ENCODE measurements at places on chromosomes 5 and 9.

DNA sequence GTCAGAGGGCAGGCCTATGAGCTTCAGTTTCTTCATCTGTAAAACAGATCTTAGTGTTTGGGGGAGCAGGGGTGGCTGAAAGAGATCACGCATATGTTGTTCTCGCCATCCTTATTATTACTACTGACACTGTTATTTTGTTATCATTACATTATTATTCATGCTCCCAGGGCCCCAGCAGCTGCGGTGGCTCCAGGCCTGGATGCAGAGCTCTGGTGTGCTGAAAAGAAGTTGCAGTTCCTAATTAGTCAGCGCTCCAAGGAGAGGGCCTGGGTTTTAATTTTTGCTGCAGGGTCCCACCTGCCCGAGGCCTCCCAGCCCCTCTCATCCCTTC is 19.5 kb downstream of the CXXC5 start:
- DNase-seq: no peak

DNA sequence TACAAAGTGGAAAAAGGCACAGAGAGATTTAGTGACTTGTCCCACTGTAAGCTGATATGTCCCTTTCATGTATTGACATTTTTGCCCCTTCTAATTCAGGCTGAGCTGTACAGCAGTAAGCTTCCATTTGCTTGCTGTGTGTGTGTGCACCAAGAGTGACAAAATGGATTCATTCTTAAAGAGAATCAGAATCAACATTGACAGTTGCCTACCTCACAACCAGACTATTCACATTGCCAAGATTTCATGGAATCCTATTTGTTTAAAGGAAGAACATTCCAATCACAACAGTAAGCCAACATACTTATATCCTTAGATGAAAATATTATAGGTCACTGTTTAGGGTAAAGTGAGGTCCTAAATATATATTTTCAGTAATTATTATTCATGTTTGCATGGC is 102.6 kb downstream of the TMEM232 start:
- no peak for DNase-seq

DNA sequence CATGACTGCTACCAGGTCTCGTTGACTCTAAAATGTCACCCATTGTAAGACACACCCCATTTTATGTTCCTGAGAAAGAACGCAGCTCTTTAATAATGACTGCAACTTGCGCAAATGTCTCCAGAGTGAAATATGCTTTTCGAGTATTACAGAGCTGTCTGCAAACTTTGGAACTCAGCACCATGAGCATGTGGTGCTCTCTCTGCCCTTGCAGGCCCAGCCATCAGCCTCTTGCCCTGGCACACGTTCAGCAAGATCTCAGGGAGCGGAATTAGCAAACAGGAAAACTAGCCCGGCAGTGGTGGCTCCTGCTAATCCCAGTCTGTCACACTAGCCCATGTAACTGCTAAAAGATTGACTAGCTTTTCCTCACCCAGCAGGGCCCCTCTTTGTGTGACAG is 114.5 kb upstream of the SLC1A3 start:
- peak; percentile 55 for DNase-seq

GRCh38 chr5:72453246-72453775 is 53.9 kb downstream of the ZNF366 start:
- no peak for DNase-seq

DNA sequence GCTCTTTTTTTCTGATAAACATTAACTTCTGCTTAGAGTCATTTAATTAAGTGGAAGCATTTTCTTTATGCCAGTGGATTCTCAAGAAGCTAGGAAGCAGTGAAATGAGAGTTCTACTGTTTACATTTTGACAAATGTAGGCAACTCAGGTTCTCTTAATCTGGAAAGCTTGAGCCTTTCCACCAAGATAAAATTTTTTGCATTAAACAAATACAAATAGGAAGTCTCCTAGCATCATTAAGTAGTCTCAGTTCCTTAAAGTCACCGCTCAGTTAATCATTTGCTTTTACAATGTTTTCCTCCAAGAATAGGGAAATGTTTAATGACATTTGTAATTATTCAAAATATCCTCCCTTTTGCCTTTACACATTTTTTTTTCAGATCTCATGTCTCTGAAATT is 290.4 kb upstream of the PDE4D start:
- DNase-seq: no peak

DNA sequence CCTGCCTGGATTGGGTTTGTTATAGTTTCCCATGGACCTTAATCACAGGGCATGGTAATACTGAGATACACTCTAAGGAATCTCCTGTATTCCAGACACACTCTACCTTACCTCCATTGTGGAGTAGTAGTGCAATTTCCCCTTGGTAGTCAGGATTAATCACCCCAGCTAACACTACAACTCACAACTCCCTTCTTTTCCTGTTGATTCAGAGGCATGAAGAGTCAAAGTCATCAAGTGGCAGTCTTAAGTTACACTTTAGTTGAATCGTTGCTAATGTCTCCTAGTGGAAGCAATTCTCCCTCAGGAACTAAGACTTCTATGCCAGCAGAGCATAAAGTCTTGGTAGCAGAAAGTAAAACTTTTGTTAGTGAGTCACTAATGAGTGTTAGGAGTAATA is 122.7 kb upstream of the APC start:
- no peak for DNase-seq
